Smooth muscle cell of the coronary artery (primary cell): ENCODE measurements at places on chromosomes 2 and 18. TPM values are rescaled to one million over a fixed set of nuclear protein-coding genes. Genes with fewer than 3 reads are reported as not detected.

The POTEI gene
- total RNA-seq = not detected in 2 replicates

The SRD5A2 gene
- not detected in 2 replicates for total RNA-seq

The TRIB2 gene
- 35.1 and 58.1 TPM in 2 replicates for total RNA-seq

The TOGARAM2 gene
- 0.23 TPM in 1 of 2 replicates, not detected in the other for total RNA-seq

The SPR gene
- total RNA-seq = 31.0 and 32.2 TPM in 2 replicates

The DNAJC5G gene
- total RNA-seq = not detected in 2 replicates

The PARD3B gene
- 4.1 and 19.1 TPM in 2 replicates for total RNA-seq

The MZT2A gene
- 49.7 and 105 TPM in 2 replicates for total RNA-seq

The PRKAG3 gene
- 4.1 TPM in 1 of 2 replicates, not detected in the other for total RNA-seq

The C2orf81 gene
- 0.59 and 0.98 TPM in 2 replicates for total RNA-seq

The POTEF gene
- total RNA-seq = not detected in 2 replicates

The PPP1R1C gene
- 0.38 TPM in 1 of 2 replicates, not detected in the other for total RNA-seq

The NEU2 gene
- not detected in 2 replicates for total RNA-seq

The HOXD10 gene
- total RNA-seq = not detected in 2 replicates

The C1QL2 gene
- total RNA-seq = not detected in 2 replicates

The CDH7 gene
- total RNA-seq = not detected in 2 replicates

The IL36G gene
- not detected in 2 replicates for total RNA-seq

The STARD6 gene
- total RNA-seq = 0.15 TPM in 1 of 2 replicates, not detected in the other

The NT5DC4 gene
- not detected in 2 replicates for total RNA-seq

The IL18RAP gene
- total RNA-seq = not detected in 2 replicates

The GREB1 gene
- 0.15 and 2.1 TPM in 2 replicates for total RNA-seq

The UGT1A4 gene
- not detected in 2 replicates for total RNA-seq

The LRRC30 gene
- not detected in 2 replicates for total RNA-seq

The TNFRSF11A gene
- total RNA-seq = under 0.01 and 0.68 TPM in 2 replicates

The NEUROD1 gene
- total RNA-seq = not detected in 2 replicates

The LIMS2 gene
- 2.9 and 7.1 TPM in 2 replicates for total RNA-seq

The VIT gene
- total RNA-seq = 0.15 and 7.1 TPM in 2 replicates

The SPATA3 gene
- total RNA-seq = not detected in 2 replicates

The ASPRV1 gene
- 0.12 and 0.15 TPM in 2 replicates for total RNA-seq

The GCKR gene
- 0.12 and 3.5 TPM in 2 replicates for total RNA-seq

The TSN gene
- total RNA-seq = 19.9 and 39.7 TPM in 2 replicates

The PLGLB2 gene
- total RNA-seq = 0.23 and 0.60 TPM in 2 replicates

The ANKAR gene
- total RNA-seq = 4.4 and 9.5 TPM in 2 replicates

The GPR155 gene
- total RNA-seq = 2.0 and 8.5 TPM in 2 replicates

The SKOR2 gene
- total RNA-seq = not detected in 2 replicates

The LINC00305 gene
- total RNA-seq = not detected in 2 replicates

The GALNT13 gene
- 0.45 TPM in 1 of 2 replicates, not detected in the other for total RNA-seq

The COL4A4 gene
- 6.8 and 18.7 TPM in 2 replicates for total RNA-seq

The INHBB gene
- total RNA-seq = 0.08 and 0.70 TPM in 2 replicates

The GIGYF2 gene
- 39.7 and 166 TPM in 2 replicates for total RNA-seq

The CELF4 gene
- not detected in 2 replicates for total RNA-seq

The KANSL1L gene
- 12.0 and 16.6 TPM in 2 replicates for total RNA-seq

The DOK6 gene
- 0.45 and 14.4 TPM in 2 replicates for total RNA-seq

The ANKRD62 gene
- total RNA-seq = not detected in 2 replicates

The GLB1L gene
- total RNA-seq = 8.4 and 13.8 TPM in 2 replicates

The AP1S3 gene
- total RNA-seq = 1.6 and 9.6 TPM in 2 replicates

The REEP1 gene
- total RNA-seq = under 0.01 TPM in 1 of 2 replicates, not detected in the other

The SLC8A1 gene
- 23.1 and 25.4 TPM in 2 replicates for total RNA-seq

The CHMP1B gene
- total RNA-seq = 54.1 and 60.6 TPM in 2 replicates

The FAHD2B gene
- total RNA-seq = 5.5 and 6.9 TPM in 2 replicates
